Hippocampal formation (tissue), 2 donors: ENCODE measurements at places on chromosomes 2 and 18.

GRCh38 chr2:105821428-105822125 is 76.9 kb downstream of the NCK2 start:
- no peak for DNase-seq

- DNase-seq = no peak
Measured at GRCh38 chr18:76573325-76574025, 78.4 kb upstream of the ZNF516 start.

DNA sequence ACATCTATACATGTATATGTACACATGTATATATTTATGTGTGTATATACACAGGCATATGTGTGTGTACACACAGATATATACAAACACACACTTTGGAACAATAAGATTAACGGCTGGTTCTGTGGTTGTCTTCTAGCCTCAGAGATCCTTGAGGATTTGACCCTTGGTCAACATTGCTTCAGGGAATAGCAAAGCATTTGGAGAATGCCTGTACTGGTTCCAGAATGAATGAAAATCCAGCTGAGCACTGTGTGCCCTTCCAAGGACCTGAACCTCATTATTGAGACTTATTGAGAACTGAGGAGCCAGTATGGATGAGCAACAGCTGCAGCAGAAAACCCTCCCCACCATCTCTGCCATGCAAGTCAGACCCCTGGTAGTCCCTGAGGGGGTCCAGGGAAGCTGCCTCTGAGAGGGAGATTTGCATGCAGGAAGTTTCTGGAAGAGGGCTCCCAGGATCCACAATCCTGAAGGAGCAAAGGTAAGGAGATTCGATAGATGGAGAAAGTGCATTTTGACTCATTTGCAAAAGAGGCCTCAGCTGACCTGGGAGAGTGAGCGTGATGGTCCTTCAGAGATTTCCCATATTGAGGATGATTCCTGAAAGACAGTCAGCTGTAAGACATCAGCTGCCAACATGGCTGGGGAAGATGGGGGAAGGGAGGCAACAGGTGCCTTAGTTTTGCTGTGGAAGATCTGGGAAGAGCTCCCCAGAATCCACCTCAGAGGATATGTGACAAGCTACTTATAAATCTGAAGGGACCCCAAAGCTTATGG is 166.6 kb upstream of the NCKAP5 start:
- no peak for DNase-seq

DNA sequence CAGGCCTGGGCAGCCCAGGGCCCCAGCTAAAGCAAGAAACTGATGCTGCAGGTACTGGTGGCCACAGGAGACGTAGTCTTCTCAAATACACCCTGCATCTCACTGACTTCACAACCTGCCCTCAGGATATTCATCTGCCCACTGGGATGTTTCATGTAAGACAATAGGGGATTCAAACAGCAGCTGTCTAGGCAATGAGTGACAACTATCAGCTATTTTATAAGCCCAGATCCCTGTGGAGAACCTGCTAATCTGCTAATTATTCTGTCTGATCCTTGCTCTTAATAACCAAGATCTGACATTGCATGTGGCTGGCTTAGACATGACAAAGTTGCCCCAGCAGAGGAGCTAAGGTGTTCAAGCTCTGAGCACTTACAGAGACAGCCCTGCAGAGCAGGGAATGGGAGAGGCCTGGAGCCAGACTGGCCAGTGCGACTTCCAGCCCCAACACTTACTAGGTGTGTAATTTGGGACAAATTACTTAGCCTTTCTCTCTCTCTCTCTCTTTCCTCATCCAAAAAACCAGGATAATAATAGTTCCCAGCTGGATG is 28.6 kb downstream of the SIGLEC15 start:
- DNase-seq = no peak

DNA sequence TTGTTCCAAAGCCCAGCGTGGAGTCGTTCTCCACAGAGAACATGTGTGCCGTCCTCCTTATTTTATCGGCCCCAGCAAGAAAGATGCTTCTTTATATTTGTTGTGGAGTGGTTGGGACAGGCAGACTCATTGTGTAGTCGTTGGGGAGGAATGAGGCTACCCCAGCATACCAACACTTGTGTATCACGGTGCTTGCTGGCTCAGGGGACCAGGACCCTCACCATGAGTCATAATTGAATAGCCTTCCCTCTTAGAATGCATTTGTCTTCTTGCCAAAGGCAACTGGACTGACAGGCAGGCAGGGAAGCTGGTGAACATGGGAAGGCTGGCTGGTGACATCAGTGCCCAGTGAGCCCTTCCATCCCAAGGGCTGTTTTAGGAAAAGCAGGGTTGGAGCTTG is 4.7 kb downstream of the CAPN10 start:
- no peak for DNase-seq

DNA sequence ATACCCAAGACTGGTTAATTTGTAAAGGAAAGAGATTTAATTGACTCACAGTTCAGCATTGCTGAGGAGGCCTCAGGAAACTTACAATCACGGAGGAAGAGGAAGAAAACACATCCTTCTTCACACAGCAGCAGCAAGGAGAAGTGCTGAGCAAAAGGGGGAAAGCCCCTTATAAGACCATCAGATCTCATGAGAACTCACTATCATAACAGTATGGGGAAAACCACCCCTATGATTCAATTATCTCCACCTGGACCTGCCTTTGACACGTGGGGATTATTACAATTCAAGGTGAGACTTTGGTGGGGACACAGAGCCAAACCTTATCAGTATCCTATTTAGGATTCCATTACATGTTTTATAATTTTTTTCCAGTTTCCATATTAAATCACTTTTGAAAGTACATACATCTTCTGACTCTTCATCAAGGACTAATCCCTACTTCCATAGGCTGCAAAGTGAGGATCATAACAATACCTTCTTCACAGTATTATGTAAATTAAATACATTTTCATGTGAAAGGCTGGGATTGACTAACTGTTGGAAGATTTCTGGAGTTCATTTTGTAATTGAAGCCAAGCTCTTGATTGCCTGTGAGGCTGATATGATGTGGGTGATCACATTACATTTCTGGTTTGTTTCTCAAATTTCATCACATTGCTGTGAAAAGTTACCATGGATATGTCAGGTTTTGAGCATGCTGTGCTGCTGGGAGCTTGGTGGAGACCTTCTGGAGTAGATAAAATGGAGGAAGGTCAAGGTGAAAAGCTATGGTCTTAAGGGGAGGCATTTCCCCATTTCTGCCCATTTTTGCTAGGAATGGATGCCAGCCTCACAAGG is 31.7 kb upstream of the CERS6 start:
- DNase-seq = no peak

DNA sequence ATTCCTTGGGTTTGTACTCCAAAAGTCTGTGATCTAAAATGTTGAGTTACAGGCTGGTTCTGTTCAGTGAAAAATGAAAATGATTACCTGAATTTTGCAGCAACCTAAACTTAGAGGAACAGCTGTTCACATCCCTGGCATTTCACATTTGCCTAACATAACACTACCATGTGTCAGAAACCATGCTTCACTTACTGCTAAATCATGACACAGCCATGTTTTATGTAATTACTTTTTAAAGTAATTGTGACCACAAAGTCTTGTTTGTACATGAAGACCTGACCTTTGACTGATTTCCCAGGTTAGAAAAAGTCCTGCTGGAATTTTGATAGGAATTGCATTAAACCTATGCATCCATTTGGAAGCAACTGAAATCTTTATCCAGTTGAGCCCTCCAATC is 79.1 kb downstream of the FAM168B start:
- no peak for DNase-seq

GRCh38 chr2:197804758-197805714 is 643 bp downstream of the PLCL1 start:
- DNase-seq = no peak

DNA sequence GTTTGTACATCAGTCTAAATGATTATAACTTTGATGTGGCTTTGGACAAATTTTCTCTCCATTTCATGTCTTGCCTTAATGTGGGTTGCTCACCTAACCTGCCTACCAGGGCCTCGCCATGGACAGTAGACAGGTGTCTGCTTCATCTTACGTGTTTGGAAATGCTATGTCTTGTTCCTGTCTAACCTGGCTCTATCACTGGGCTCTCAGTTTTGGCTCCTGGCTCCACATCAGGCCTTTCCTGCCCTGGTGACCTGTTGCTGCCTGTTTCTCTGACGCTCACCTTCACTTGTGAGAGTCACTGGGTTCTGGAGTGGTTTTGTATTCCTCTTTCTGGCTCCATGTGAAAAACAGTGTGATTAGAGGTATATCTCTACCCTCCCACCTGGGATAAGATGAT is 65.9 kb downstream of the PHLPP1 start:
- DNase-seq = no peak

DNA sequence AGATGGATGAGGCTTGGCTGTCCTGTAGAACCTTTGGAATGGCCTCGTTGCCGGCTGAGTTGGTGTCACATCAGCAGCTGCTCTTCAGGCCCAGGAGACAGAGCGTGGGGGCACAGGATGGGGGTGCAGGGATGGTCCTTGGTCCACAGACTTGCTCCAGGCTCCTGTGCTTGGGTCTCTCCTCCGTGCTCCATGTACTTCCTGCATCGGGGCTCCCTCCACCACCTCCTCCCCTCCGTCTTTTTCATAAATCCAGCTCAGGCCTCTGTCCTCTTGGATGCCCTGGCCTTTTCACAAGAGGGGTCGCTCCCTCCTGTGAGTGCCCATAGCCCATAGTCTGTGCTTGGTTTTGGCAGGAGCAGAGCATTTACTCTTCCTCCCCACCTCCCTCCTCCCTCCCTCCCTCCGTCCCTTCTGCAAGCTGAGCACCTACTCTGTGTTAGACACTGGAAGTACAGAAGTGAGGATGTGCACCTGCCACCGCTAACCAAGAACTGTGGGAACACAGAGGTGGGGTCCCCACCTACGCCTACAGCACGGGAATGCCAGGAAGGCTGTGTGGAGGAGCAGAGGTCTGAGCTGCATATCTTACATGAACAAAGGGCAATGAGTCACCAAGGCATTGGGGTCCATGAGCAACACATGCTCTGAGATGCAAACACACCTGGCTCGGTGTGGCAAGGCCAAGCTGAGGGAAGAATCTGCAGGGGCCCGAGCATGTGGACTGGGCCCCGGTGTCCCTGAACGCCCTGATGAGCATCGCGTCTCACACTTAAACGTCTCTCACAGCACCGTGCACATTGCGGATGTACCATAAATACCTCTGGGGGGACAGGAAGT is 458.7 kb upstream of the HS6ST1 start:
- DNase-seq = no peak

DNA sequence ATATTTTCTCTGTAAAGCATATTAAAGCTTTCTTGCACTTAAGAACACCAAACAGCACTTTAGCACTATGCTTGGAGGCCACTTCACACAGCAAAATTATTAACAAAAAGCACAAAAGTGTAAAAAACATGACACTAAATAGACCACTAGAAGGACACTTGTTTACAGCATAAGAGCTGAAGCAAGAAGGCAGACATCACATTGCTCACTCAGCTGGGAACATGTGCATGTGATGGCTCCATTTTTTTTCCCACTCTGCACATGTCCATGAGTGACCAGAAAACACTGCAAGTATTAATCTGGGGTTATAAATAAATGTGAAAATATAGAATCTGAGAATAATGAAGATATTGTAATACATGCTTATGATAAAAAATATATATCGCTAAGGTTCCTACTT is 103.1 kb upstream of the MAPRE2 start:
- no peak for DNase-seq

DNA sequence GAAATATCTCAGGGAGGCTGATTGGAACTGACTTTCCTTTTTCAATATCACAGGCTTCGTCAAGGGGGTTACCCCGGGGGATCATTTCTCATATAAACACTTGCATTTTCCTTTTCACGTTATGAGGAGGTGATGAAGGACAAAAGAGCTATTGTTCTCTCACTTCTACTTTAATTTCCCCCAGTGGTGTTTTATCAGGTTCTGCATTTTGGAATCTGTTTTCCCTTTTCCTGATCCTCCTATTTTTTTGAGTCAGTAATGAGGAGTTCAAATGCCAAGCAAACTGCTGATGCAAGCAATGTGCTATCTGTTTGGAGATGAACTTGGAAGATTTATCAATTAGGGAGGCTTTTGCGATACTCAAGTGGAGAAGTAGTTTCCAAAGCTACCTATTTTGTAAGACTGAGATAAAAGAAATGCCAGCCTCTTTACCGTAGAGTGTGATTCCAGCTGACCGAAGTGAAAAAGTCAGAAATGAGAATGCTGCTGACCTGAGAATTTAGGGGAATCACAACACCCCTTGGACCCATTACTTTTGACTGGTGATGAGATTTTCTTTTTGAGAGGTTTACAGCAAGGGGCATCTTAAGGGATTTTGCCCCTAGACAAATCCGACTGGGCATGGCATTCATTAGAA is 556.0 kb downstream of the RNF144A start:
- no peak for DNase-seq

DNA sequence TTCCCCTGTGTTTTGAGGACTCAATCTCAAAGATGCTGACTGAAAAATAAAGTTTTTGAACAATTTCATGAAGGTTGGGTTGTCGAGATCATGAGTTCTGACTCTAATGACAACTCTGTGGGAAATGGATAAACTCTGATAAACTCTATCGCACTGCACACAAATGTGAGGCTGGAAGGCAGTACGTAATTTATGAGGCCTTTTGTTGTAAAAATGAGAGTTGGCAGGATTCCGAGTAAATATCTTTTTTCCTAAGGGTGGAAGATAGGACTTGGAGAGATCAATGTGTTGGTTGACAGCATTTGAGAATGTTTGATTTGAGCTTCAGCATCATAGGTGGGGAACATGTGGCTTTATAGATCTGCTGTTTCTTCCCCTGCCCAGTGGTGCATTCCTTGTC is 90.4 kb downstream of the SPTBN1 start:
- DNase-seq = no peak

- DNase-seq = no peak
Measured at GRCh38 chr2:130728007-130728454, 839 bp upstream of the GPR148 start.

- DNase-seq = no peak
Measured at GRCh38 chr2:155662224-155662623, 670.3 kb downstream of the NR4A2 start.

GRCh38 chr18:48361801-48362200 is 47.4 kb downstream of the ZBTB7C start:
- no peak for DNase-seq

DNA sequence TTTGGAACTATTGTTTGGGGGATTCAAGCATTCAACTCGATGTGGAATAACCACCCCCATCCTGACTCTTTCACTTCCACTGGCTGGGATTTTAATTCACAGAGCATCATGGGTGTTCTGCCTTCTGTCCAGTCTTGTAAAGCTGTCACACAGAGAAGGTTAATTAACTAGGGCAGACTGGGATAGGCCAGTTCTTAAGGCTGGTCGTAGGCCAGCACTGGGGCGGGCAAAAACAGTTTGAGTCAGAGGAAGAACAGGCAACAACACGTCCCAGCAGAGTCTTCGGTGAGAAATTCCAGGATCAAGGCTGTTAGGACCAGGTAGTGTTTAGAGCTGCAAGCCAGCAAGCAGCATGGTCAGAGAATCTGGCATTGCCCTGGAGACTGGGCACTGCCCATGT is 4.0 kb upstream of the RNF152 start:
- DNase-seq = no peak
